NCI-H526 (cell line): ENCODE measurements at places on chromosomes 1 and 21.

- DNase-seq, result no peak
Measured at GRCh38 chr1:228735871-228736586, 750 bp downstream of the RHOU start.

DNA sequence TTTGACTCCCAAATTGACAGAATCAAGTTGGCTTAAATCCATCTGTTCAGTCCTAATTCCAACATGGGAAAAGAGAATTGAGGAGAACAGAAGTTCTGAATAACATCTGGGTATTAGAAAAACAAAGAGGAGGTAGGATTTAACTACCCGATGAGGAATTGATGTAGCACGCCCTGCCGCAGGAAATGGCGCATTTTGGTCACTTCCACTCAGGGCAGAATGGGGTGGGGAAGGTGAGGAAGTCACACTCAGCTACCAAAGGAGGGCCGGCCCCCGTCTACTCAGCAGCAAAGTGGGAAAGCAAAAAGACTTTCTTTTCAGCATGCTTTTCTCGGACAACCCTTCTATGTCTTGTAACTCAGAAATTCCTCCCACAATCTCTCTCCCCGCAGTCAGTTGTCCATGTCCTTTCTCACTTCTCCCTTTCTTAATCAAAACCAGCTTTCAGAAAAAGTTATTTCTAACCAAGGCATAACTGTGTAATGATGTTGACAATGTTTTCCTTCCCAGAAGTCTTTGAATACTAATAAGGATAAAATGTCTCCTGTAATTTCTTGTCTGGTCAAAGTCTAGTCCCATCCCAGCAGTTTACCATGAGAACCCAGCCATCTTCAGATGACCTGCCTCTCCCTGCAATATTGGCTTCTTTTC, 60.5 kb upstream of the SIPA1L2 start:
- no peak for DNase-seq

GRCh38 chr1:160499631-160500030, 23.4 kb downstream of the SLAMF6 start:
- DNase-seq, result no peak

DNA sequence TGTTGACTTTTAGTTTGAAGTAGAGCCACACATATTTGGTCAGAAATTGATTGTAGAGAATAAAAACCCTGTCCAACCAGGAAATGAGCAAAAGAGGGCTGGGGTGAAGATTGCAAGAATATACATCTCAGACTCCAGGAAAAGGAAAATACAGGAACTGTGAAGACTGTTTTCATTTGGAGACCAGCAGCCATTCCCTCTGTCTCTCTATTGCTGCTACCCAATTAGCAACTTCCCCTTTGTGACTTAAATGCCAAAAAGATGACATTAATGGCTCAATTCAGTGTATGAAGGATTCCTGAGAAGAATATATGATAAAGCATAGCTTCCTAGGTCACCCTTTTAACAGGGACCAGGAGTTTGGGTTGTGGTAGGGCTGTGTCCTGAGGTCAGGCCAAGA, 31.6 kb upstream of the CEP350 start:
- DNase-seq, result no peak
